Fibroblast of skin of left quadriceps (primary cell): ENCODE measurements at places on chromosomes 16 and 17.

- peak; percentile 53 for DNase-seq
Measured at GRCh38 chr16:2090777-2091546, 43.2 kb downstream of the TSC2 start.

- no peak for DNase-seq
Measured at GRCh38 chr16:27238016-27238587, 30.5 kb downstream of the NSMCE1 start.

DNA sequence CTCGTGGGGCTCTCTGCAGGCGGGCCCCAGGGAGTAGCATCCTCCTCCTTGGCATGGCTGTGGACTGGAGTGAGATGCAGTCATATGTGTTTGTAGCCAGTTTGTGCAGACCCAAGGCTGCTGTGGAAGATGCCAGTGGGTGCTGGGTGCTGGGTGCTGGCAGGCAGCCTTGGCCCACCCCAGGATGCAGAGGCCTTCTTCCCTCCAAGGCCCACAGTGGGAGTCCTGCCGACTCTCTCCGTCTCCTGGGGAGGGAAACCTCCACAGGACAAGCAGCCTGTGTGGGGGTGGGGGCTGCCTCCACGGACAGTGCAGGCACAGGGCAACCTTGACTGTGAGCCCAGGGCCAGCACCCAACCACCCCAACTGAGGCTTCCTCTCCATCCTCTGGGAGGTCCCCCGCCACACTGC lies 13.8 kb upstream of the TMEM92 start:
- no peak for DNase-seq

GRCh38 chr17:28818819-28819221 lies 23.8 kb downstream of the FAM222B start:
- DNase-seq, result no peak

DNA sequence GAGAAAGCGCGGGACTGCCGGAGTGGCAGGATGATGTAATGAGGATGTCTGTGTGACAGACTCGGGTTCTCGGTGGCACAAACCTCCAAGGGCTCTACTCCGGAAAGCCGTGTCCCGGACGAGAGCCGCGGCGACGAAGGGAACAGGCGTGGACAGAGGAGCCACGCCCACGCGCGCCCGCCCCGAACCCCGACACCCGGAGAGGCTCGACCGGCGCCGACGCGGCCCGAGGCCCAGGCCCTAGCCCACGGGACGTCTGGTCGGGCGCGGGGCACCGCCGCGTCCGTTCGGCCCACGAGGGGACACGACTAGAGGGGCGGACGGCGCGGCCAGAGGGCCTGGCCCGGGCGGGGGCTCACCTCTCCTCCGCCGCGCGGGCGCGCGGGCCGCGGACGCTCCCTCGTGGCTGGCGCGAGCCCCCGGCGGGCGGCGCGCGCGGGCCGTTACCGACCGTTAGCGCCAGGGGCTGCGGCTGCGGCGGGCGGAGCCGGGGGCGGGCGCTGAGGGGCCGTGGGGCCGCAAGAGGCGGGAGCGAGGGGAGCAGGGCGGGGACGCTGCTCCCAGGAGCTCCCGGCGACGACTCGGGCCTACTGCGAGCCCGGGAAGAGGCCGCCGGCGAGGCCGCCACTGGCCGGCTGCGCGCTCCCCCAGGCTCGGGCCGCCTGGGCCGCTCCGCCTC lies 2.1 kb upstream of the IRX5 start:
- DNase-seq, result no peak

GRCh38 chr16:30359871-30360170 lies 4.7 kb upstream of the CD2BP2 start:
- no peak for DNase-seq

DNA sequence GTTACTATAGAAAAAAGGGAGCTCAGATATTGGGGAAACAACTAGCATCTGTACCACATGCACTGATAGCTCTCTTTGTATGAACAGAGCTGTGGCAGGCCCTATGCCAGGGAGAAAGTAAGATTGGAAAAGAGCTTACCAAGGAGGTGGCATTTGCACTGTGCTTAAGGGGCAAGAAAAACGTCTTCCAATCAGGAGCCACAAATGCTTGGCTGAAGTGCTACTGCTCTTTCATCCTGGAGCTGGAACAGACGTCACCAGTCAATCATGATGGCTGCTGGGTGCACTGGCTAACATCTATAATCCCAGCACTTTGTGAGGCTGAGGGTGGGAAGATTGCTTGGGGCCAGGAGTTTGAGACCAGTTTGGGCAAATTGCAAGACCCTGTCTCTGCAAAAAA lies 218.5 kb downstream of the SEC14L1 start:
- no peak for DNase-seq

DNA sequence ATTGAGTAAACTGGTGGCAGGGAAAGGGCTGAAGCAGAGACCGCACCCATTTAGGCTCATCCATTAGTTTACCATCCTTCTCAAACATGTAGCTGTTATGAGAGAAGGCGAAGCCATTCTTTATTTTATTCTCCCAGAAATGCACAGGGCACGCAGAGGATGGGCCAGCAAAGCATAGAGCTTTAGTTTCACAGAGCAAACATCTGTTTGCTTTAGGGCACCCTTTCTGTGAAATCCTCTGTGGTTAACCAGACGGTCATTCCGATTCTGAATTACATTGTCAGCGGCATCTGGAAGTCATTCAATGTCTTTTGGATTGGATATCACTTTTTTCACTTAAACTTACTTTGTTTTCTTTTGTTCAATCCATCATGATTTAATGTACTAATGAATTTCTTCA lies 96.0 kb downstream of the TOX3 start:
- DNase-seq, result no peak

GRCh38 chr16:64184156-64184555 lies 937.7 kb downstream of the CDH11 start:
- DNase-seq, result no peak
